ENCODE measurements at places on chromosomes 2 and 18.

DNA sequence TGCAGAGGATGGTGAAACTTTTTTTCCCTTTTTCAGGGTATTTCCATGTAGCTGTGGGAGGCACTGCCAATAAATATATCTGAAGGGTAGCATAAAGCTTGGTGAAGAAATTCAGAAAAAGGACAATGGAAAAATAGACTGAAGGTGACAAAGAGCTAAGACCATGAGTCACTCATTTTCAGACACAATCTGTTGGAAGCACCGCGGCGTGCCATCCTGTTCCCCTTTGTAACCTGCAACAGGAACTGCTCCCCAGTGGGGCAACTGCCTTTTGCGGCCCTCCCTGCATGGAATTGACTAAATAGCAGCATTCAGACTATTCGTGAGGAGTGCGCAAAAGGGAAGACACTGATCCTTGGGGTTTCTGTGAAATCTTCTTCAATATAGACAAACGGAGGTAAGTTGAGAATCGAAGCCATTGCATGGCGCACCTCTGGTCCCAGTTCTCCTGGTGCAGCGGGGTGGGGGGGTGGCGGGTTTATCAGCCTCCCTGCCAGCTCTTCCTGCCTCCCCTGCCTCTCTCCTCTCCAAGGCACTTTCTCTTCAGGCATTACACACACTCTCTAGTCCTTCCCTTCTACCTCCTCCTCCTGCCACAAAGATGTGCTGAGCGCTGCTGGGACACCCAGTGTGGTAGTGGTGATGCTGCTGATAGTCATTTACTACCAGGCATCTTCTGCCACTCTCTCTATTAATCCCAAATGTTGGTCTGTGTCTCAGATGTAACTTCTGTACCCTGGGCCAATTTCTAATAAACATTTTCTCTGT is 126.2 kb upstream of the TMEM200C start:
- DNase-seq: no peak

DNA sequence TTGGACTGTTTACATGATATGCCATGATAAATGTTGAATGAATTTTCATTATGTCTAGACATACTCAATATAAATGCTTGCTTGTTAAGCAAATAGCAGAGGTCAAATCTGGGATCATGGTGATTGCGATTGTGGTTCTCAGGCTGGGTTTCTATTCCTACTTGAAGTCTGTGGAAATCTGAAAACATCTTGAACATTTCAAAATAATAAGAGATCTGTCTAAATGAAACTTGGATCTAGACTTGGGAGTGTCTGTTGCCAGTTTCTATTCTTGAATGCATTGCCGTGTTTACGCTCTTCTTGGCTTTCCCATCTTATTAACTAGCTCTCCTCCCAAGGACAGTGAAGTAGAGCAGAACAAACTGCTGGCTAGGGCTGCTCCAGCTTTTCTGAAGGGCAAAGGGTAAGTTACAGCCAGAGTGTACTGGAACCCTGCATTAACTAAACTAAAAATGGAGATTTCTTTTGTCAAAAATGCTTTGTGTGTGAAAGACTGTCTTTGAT is 127.7 kb downstream of the DTNA start:
- DNase-seq: no peak

- no peak for DNase-seq
Measured at GRCh38 chr18:57433482-57433881, 1.7 kb upstream of the ONECUT2 start.

DNA sequence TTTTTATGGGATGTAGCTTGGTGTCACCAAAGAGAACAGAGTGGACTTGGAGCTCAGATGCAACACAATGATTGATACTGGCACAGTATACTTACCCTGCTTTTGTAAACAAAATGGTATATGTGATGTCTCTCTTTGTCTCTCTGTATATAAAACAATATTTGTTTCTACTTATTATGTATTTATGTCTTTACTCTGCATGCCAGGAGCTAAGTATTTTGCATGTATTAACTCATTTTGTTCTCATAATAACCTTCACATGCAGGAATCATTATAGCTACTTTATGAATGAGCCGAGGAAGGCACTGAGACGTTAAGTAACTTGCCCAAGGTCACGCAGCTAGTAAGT is 27.9 kb upstream of the CASP8 start:
- no peak for DNase-seq

GRCh38 chr2:54669677-54670484 is 53.6 kb upstream of the EML6 start:
- no peak for DNase-seq

- no peak for DNase-seq
Measured at GRCh38 chr2:231373786-231374349, 21.6 kb upstream of the B3GNT7 start.

GRCh38 chr2:134416637-134417036 is 162.8 kb downstream of the MGAT5 start:
- DNase-seq: no peak

- DNase-seq: no peak
Measured at GRCh38 chr18:59200787-59201186, 19.2 kb upstream of the GRP start.

DNA sequence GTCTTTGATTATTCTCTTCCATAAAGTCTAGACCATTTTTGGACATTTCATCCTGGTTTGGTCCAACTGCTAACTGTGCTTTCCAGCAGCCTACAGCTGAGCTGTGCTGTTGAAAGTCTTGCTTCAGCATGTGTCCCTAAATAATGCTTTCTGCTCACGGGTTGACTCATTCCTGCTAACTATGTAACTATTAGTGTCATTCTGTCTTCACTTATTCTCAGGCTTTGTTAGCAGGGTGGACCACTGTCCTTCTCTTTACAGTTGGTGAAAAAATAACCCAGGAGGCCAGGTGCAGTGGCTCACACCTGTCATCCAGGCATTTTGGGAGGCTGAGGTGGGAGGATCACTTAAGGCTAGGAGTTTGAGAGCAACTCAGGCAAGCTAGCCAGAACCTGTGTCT is 8.9 kb downstream of the ADAM23 start:
- no peak for DNase-seq

DNA sequence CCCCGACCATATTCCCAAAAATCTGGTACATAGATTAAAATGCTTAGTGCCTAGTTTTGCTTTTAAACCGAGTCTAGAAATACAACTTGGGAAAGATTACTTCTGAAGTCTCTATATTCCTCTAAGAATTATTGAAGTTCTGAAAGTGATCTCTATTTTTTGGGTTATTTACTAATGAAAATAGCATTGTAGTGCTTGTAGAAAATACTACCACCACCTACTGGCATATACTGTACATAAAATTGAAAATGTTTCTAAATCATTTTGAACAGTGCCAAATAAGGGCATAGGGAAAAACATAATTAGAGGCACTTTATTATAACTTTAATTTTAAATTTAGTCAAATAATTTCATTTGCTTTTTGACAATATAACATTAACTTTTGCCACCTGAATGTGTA is 1399.6 kb upstream of the ZEB2 start:
- no peak for DNase-seq

- DNase-seq: no peak
Measured at GRCh38 chr2:239035997-239036731, 188.3 kb downstream of the TWIST2 start.

GRCh38 chr2:51404226-51404625 is 372.3 kb upstream of the NRXN1 start:
- no peak for DNase-seq

GRCh38 chr2:105606081-105606480 is 138.6 kb upstream of the NCK2 start:
- DNase-seq: no peak

GRCh38 chr2:23092831-23093230 is 292.1 kb upstream of the KLHL29 start:
- DNase-seq: no peak

- DNase-seq: no peak
Measured at GRCh38 chr2:68282811-68283418, 30.6 kb upstream of the PPP3R1 start.

- no peak for DNase-seq
Measured at GRCh38 chr18:75754433-75754832, 326.9 kb upstream of the SMIM21 start.

- DNase-seq: no peak
Measured at GRCh38 chr2:55902971-55903370, 20.6 kb downstream of the EFEMP1 start.

DNA sequence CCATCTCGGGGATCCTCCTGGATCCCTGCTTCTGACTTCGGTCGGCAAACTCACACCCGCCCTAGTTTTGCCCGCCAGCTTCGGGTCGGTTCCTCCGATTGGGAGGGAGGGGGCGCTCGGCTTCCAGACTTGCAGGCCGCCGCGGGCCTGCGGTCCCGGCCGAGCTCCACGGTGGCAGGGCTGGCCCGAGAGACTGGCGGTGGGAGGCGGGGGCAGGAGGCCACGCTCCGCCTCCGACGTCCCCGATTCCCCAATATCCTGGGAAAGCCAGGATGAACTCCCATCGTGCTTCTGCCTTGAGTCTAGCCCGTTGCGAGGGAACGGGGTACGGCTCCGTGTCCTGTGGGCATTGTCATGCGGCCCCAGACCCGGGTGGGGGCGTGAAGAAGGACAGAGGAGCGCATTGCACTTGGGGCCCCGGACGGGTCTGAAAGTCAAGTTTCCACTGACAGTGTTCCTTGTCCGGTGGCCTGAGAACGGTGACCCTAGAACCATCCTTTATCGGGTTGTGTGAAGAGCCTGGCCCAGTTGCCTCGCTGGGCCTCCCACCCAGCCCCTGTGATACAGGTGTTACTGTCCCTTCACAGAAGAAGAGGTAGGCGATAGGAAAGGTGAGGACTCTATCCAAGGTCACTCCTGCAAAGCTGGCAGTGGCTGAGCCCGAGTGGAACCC is 2.4 kb upstream of the INHBB start:
- DNase-seq: peak; percentile 58

- no peak for DNase-seq
Measured at GRCh38 chr2:178870703-178871102, 63.5 kb upstream of the TTN start.

DNA sequence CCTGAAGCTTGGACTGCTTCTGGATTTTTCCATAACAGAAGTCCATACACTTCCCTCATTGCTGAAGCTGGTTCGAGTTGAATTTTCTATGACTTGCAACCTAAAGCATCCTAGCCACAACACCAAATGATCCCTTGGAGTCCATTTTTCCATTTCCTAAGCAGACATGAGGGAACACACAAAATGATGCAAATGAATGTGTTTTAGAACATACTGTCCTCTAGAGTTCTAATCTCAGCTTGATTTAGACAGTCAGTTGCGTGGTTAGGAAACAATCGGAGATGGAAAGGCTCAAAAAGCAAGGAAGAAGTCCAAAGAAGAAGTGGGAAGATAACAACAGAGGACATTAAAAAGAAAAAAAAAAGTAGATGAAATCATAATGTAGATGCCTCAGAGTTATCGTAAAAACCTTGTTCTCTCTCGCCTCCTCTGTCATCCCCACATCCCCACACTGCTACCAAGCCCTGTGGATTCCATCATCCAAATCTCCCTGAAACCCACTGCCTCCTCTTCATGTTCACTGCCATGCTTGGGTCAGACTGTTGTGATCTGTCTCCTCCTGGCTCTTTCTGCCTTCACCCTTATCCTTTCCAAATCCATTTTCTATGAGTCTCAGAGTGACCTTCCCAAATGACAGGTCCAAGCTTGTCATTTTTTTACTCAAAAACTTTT is 58.4 kb downstream of the TMEM247 start:
- no peak for DNase-seq

GRCh38 chr2:25615920-25616319 is 57.5 kb downstream of the DTNB start:
- DNase-seq: no peak
